ENCODE measurements at places on chromosomes 12 and 14.

DNA sequence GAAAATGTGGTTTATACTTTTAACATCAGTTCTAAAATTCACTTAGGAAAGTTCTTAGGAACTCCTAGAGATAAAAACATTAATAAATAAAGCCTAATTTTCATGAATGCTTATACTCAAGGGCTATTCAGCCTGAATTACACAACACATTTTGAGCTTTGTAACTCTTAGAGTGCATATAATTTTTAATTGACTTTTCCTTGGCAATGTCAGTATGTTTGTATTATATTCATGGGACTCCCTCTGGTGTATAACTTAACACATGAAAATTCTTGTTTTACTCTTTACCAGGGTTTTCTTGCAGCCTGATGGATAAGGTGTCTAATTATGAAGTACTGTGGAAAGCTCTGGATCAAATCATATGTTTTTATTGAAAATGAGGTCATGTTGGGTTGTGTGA, 150.6 kb upstream of the HMGA2 start:
- DNase-seq: no peak

DNA sequence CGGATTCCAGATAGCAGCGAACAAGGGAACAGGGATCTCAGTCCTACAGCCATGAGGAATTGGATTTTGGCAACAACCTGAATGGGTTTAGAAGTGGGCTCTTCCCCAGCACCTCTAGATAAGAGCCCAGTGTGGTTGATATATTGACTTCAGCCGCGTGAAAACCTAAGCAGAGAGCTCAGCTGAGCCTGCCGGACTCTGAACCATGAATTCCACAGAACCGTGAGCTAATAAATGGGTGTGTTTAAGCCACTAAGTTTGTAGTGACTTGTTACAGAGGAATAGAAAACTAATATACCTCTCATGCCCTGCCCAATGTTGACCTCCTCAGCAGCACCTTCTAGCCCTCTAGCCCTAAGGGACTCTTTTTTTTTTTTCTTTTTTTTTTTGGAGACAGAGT, 32.4 kb upstream of the TMED10 start:
- DNase-seq: no peak

DNA sequence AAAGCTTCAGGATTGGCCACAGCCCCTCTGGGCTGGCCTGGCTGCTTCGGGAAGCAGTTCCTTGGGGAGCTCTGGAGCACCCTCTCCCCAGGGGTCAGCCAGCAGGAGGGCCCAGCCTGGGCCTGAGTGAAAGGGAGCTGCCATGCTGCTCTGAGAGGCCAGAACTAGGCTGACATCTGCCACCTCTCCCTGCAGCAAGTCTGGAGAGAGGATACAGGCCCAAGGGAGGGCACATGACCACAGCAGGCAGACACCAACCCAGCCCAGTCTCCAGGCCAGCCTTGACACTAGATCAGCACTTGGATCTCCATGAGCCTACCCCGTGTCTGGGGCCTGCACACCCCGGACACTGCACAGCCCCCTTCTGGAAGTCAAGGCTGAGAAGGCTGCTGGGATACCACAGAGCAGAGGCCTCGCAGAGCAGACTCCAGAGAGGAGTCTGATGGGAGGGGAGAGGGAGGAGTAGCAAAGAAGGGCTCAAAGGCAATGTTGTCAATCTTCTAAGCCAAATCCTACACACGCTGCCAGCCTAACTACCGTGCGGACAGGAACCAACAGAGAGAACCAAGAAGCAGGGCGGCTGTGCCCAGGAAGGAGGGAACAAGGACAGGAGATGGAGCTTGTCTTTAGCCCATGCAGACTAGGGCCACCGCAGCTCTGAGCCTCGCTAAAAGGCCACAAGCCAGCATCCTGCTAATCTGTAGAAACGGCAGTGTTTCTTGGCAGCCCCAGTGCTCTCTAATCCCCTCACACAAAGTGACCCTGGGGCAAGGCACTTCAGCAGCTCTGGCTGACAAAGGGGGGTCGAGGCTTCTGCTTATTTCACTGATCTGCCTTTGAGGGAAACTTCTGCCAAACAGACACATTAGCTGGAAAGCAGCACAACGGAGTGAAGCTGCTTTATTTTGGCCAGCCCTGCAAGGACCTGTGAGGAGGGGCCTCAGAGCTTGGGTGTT, 12.9 kb downstream of the COL2A1 start:
- no peak for DNase-seq

- no peak for DNase-seq
These were observed 12.3 kb downstream of the PPHLN1 start for GRCh38 chr12:42338280-42338679.

- DNase-seq: no peak
These were observed 18.5 kb upstream of the BHLHE41 start for GRCh38 chr12:26143291-26143690.

- DNase-seq: no peak
These were observed 39.0 kb downstream of the CKB start for GRCh38 chr14:103483600-103483999.

GRCh38 chr14:24941719-24942118, 108.2 kb downstream of the STXBP6 start:
- no peak for DNase-seq

DNA sequence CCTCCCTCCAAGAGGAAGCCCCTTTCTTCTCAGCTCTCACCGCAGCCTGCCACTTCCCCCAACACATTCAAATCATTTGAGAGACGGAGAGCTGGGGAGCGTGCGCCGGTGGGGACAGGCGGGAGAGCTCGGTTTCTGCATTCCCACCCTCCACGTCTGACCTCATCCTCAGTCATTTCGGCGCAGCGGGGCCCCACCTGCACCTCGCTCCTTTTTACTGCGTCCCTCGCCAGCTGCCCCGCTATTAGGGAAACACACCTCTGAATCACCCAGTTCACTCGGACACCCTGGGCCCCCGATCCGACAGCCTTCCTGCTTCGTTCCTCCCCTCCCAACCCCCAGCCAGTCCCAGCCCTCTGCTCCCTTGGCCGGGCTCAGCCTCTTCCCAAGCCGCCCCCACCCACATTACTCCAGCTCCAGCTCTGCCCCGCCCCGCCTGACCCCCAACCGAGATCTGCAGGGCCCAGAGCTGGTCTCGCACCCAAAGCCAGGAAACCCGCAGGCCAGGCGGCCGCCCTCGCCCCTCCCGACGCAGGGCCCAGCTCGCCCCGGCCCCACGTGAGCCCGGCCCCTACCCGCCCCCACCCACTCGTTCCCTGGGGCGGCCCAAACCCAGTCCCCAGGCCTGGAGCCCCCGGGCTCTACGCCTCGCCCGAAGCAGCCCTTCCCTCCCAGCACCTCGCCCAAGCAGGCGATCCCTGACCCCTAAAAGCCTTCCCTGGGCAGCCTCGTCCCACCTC, 783 bp downstream of the CORO1C start:
- no peak for DNase-seq

DNA sequence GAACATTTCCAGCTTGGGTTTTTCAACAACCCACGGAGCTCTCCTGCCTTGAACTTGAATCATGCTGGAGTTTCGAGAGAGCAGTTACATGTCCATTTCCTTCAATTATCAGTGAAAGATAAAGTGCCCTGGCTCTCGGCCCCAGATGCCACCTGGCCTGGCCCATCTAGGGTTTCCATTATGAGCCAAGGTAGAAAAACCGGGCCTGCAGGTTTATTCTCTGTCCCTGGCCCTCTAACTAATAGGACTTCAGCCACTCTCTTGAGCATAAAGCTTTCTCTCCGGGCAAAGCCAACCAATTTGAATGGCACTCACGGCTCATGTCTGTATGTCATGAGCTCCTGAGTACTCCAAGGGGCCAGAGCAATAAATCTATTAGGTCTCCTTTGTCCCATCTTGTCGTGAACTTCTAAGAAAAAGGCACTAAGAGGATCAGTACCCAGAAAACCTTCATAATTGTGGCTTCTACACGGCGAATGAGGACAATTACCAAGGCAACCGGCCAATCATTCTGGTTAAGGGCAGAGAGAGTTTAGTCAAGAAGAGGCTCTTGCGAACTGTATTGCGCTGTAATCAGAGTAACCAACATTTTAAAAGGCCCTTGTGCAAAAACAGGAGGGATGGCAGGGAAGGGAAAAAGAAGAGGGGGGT, 392.3 kb downstream of the MED13L start:
- DNase-seq: no peak

- no peak for DNase-seq
These were observed 36.6 kb downstream of the TC2N start for GRCh38 chr14:91830777-91831176.

DNA sequence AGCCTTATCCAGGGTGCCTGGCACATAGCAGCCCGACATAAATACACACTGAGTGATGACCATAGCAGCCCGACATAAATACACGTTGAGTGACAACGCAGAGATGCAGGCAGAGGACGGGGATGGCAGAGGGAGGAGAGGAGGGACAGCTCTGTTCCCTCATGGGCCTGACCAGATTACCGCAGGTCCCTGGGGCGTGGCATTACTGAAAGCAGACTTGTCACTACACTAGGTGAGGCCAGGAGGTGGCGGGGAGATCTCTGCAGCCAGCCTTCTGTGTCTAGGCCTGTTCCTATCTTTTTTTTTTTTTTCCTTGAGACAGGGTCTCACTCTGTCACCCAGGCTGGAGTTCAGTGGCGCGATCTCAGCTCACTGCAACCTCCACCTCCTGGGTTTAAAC, 69.0 kb downstream of the HRK start:
- DNase-seq: no peak

- DNase-seq: no peak
These were observed 35.3 kb upstream of the CLEC6A start for GRCh38 chr12:8420506-8420905.

DNA sequence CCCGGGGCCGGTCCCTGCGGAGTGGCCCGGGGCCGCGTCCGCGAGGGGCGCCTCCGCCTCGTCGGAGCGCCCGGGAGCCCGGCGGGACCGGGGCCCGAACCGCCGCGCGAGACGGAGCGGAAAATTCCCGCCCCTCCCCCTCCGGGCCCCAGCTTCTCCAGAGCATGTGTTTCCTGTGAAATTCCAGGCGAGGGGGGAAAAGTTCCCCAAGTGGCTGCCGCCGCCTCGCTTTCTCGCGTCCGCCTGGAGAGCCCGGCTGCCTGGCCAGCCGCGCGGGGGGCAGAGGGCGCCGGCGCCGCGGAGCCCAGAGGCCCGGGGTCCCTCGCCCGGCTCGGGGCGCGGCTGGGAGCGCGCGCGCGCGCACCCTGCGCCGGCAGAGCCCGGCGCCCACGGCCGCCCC, 904 bp downstream of the CACNA1C start:
- DNase-seq: no peak

- DNase-seq: no peak
These were observed 75.2 kb downstream of the FIGNL2 start for GRCh38 chr12:51773145-51773869.

DNA sequence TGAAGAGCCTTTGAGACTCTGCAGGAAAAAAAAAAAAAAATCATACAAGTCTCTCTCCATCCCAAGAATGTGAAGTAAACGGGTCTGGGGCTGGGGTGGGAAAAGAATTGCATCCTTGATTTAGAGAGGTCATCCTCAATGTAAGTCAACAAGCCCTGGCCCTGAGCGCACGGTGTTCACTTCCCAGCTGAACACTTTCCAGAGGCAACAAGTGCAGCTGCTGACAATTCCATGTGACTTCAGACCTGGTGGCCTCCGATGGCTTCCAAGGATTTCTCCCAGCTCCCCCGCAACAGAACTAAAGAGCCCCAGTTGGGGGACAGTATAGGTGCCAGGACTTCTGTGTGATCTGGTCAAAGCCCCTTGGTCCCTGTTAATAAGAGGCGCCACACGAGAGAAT, 2.4 kb downstream of the RILPL1 start:
- DNase-seq: no peak

GRCh38 chr12:129068684-129069083, 215.4 kb downstream of the GLT1D1 start:
- no peak for DNase-seq

- no peak for DNase-seq
These were observed 35.0 kb upstream of the TUNAR start for GRCh38 chr14:95841668-95842067.

DNA sequence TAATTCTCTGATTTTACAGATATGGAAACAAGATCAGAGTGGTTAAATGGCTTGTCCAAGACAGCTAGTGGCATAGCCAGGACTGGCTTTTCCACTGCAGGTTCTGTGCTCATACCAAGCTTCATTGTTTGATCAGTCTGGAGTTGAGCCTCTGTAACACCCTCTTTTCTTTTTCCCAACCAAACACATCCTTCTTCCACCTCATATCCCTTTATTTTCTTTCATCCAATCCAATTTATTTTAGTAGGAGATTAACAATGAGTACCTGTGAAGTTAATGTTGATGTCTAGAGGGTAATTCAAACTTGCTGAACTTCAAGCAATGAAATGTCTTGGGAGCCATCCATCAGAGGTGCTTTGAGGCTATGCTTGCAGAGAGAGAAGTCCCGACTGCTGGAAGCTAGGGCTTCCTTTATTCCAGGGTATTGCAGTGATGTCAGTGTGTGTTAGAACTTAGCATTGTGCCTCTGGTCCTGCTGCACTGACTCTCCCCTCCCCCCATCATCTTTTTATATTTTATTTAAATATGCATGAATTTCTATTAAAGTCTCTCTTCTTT, 452.1 kb upstream of the PDE3A start:
- no peak for DNase-seq

- no peak for DNase-seq
These were observed 26.0 kb upstream of the KRT78 start for GRCh38 chr12:52874573-52875435.

GRCh38 chr14:52299692-52300278, 14.3 kb upstream of the PTGER2 start:
- no peak for DNase-seq

- no peak for DNase-seq
These were observed 285.9 kb upstream of the TMPO start for GRCh38 chr12:98229540-98229924.

- DNase-seq: no peak
These were observed 90.3 kb downstream of the IGF1 start for GRCh38 chr12:102390068-102390467.

- DNase-seq: no peak
These were observed 32.7 kb downstream of the DAD1 start for GRCh38 chr14:22556021-22556989.

DNA sequence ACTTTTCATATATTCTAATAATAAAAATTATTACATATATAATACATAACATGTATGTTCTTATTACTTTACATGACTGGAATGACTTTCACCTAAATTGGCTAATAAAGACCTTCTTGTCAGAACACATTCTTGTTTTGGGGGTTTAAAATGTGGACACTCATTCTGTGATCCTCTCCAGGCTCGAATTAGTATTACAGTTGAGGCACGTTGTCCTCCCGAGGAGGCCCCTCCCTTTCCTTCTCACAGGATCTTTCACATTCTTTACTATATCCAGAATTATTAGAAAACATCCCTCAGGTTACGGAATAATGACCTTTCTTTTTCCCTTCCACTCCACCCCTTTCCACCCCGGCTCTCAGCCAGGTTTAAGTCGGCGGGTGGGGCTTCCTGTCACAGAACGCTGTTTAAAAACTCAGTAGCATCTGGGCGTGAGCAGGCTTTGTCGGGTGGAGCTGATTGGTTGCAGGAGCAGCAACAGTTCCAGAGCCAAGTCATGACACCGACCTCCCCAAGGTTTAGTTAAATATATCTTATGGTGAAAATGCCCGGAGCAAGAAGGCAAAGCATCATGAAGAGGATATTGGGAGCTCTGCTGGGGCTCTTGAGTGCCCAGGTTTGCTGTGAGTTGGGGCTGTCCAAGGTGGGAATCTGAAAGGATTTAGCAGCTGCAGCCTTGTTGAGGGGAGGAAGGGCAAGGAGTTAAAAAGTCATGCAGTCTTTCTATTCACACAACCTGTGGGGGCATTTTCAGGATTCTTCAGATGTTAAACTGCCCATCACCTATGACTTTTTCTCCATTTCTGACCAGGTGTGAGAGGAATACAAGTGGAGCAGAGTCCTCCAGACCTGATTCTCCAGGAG, 396.7 kb upstream of the OR4E1 start:
- no peak for DNase-seq

Data from brain pericyte (primary cell).